ENCODE measurements at places on chromosomes 1 and 21.

DNA sequence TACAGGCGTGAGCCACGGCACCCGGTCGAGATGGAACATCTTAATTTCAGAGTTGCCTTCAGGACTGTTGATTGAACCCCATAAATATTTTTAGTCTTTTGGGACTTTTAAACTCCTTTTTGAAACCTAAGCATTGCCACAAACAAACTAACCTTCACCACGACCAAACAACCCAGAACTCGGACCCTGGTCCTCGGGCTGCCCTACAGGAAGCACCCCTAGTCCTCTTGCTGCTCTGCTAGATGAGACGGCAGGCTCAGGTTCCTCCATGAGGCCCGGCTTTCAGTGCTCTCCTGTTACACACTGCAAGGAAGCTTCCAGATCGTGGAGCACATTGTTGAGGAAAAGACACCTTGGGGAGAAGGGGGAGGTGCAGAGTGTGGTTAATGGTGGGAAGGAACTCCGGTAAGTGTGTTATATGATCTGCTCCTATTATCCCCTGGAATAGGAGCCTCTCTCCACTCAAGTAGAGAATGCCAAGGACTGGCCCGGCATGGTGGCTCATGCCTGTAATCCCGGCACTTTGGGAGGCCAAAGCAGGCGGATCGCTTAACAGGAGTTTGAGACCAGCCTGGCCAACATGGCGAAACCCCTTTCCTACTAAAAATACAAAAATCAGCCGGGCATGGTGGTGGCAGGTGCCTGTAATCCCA is 5.7 kb downstream of the EPHX1 start:
- DNase-seq, result no peak

DNA sequence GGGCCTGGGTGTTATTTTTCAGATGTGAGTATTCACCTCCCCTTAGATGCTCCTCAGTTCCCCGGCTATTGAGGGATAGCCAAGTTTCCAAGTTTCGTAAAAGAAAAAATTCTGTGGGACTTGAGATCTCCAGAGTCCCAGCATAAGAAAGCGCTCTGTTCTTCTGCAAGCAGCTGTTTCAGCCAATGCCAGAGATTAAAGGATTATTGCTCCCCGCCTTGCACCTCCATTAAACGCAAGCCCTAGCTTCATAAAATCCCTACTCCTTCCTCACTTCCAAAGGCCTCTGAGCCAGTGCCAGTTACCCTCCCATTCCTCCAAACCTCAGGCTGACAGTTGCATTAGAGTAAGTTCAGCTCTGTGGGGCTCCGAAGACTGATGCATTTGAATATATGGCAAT is 56.4 kb downstream of the CHIA start:
- no peak for DNase-seq

DNA sequence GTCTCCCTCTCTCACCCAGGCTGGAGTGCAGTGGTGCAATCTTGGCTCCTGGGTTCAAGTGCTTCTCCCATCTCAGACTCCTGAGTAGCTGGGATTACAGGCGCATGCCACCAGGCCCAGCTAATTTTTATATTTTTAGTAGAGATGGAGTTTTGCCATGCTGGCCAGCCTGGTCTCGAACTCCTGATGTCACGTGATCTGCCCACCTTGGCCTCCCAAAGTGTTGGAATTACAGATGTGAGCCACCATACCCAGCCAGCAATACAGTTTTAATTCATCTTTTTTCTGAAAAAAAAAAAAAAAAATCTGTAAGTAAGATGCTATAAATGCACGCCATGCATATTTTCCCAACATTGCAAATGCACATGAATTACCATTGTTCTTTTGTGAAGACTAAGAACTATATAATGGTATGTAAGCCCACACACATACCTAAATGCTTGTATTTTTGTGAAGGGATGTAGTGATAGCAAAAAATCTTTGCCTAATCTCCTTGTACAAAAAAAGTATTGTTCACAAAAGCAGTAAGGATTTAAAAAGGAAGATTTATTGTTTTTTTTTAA is 8.0 kb downstream of the LAMC2 start:
- no peak for DNase-seq

GRCh38 chr1:3146907-3147306 is 77.9 kb downstream of the PRDM16 start:
- no peak for DNase-seq

- DNase-seq, result peak; percentile 24
Observed at GRCh38 chr1:200890818-200891773, 3.6 kb upstream of the INAVA start.

- DNase-seq, result peak; percentile 17
Observed at GRCh38 chr1:46284597-46285564, 18.5 kb downstream of the LRRC41 start.

Data from fibroblast of skin of left quadriceps (primary cell).